ENCODE measurements at places on chromosomes 13 and 19. TPM values are rescaled to one million over a fixed set of nuclear protein-coding genes. Genes with fewer than 3 reads are reported as not detected.

GRCh38 chr13:78238911-78239310, 320.3 kb upstream of the EDNRB start:
- DNase-seq = no peak
- no peak overlapping the region for H3K27ac ChIP-seq
- H3K4me3 ChIP-seq = no peak overlapping the region
- no peaks in the 10 kb centered on the region for H3K4me1 ChIP-seq

DNA sequence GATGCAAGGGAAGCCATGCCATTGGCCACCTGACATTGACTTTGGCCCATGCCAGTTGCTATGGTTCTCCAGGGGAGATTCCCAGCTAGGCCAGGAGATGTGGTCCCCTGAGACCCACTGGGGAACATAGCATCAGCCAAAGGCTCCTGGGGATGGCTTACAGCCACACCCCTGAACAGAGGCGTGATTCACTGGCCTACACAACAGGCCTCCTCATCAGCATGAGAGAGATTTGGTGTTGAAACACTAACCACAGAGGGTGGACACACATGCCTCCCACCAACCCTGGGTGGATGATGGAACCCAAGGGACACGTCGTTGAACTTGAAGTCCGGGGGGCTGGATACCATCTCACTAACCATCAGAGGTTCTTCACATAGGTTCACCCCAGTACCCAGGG, 14.4 kb downstream of the IQCN start:
- H3K4me3 ChIP-seq = no peak overlapping the region
- H3K27me3 ChIP-seq = peaks cover 6% of the 10 kb centered on the region
- no peak for DNase-seq
- no peak overlapping the region for H3K27ac ChIP-seq

- H3K4me1 ChIP-seq = no peaks in the 10 kb centered on the region
- no peaks in the 10 kb centered on the region for H3K27me3 ChIP-seq
- H3K4me3 ChIP-seq = no peak overlapping the region
- H3K36me3 ChIP-seq = no peaks in the 10 kb centered on the region
- H3K27ac ChIP-seq = no peak overlapping the region
- DNase-seq = no peak
These were observed 661.0 kb upstream of the SPRY2 start for GRCh38 chr13:81001828-81002385.

DNA sequence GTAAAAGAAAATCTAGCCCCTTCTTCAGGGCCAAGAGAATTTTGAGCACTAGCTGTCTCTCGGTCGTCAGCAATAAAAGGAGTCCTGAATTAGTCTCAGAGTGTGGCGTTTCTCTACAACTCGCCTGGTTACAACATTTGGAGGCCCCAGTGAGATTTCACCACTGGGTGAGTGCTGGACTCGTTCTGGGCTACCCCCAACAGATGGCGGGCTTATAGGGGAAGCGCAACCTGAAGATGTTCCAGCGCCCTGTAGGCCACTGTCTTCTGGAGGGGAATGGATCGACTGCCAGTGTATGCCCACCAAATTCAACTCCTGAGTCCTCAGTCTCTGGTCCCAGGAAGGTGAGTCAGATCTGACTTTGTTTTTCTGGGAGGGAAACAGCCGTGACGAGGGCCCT, 11.7 kb upstream of the ZNF181 start:
- DNase-seq = no peak
- no peak overlapping the region for H3K4me3 ChIP-seq
- no peaks in the 10 kb centered on the region for H3K4me1 ChIP-seq
- no peaks in the 10 kb centered on the region for H3K36me3 ChIP-seq

IGFLR1 gene
- 5.6 TPM for total RNA-seq

TNNI3 gene
- not detected for total RNA-seq

FLT3LG gene
- total RNA-seq = 3.2 TPM
